ENCODE measurements at places on chromosomes 1 and 21. TPM values are rescaled to one million over a fixed set of nuclear protein-coding genes. Genes with fewer than 3 reads are reported as not detected.

- DNase-seq, result no peak
Measured at GRCh38 chr1:217897100-217897499, 266.0 kb downstream of the SPATA17 start.

- no peak for DNase-seq
Measured at GRCh38 chr1:205933671-205934618, 9.3 kb downstream of the SLC26A9 start.

DNA sequence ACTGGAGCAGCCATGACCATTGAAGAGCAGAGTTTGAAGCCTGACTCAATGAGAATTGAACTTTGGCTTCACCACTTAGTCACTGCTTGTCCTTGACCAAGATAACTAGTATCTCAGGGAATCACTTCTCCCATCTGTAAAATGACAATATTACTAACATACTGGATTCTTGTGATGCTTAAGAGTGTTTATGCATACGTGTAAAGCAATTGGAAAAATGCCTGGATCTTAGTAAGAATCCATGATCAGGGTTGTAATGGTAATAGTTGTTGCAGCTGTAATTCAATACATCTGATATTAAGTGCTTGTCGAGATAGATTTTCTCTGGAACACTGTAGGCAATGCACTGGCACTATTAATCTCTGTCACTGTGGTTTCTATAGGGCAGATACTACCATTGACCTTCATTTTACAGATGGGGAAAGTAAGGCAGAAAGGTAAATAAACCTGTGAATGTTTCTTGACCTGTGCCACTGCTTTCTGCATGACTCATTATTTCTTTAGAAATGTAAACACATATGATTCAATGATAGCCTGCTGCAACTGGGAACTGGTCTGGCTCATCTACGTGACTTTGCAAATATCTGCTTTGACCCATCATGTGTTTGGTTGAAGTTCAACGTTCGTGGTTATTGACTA is 662.5 kb downstream of the PLA2G4A start:
- no peak for DNase-seq

DNA sequence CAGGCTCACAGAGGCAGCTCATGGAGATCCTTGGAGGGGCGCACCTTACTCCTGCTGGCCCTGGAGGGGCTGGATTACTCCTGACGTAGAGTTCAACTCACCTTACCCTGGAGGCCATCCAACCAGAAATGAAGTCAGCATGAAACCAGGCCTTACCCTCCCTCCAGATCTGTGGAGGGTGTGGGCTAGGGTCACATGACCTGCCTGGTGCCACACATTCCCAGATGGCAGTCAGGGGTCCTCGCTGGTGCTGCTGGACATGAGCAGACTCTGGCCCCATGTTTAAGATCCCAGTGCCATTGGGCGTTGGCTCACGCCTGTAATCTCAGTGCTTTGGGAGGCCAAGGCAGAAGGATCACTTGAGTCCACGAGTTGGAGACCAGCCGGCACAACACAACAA is 4.5 kb downstream of the C21orf58 start:
- DNase-seq, result no peak

- no peak for DNase-seq
Measured at GRCh38 chr1:179677882-179678281, 65.2 kb upstream of the FAM163A start.

- no peak for DNase-seq
Measured at GRCh38 chr1:213123536-213123935, 72.5 kb downstream of the RPS6KC1 start.

DNA sequence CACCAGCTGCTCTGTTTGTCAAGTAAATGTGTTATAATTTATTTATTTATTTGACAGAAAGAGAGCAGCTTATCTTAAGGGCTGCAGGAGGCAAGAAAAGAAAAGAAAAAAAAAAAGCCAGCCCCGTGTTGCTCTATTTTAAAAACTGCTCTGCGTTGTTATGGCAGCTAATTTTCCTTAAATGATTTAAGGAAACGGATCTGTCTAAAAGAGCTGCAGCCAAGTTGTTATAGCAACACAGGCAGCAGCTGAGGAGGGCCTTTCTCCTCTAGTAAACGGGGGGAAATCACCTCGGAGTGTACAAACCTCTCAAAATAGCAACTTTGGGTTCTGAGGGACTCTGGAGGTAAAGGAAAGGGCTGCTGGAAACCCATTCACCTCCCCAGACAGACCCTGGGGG is 149.2 kb downstream of the BEND5 start:
- DNase-seq, result no peak

- DNase-seq, result no peak
Measured at GRCh38 chr1:205590457-205590768, 41.4 kb downstream of the ELK4 start.

GRCh38 chr1:25579292-25580252 is 36.2 kb downstream of the LDLRAP1 start:
- DNase-seq, result no peak

DNA sequence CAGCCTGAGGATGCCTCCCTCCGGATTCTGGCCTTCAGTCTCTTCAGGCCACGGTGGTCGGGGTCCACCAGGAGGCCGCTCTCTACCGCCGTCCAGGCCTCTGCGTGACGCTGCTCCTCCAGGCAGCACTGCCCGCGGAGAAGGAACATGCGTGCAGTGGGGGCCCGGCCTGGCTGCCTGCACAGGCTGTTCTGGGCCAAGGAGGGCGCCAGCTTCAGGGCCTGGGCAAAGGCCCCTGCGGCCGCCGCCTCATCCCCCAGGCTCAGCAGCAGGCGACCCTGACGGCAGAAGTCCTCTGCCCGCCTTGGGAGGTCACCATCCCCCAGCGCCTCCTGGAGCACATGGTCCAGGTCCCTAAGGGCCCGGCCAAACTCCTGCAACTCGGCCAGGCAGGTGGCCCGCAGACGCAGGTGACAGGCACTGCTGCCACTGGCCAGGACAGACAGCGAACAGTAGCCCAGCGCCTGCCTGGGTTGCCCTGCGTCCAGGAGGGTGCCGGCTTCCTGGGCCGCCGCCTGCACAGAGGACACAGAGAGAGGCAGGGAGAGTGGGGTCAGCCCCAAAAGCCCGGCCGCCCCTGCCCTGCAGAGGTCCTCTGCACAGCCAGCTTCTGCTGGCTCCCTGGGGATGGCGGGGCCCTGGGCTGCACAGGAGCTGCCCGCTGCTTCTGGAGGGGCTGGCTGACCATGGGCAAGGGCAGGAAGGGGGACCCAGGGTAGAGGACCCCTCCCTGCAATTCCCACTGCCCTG is 8.7 kb upstream of the MMEL1 start:
- no peak for DNase-seq

DNA sequence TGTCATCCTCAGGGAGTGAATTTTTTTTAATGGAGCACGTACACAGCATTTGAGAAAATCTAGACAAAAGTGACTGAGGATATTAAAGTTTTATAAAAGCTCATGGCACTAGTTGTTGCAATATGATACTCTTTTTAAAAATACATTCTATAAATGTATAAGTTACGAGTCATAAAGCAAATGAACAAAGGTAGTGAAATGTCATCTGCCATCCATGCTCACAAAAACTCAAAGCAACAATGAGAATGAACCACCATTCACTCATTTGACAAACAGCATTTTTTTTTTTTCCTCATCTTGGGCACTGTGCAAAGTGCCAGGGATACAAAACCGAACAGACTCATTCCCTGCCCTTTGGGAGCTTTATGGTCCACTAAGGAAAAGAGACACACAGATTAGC is 38.7 kb downstream of the GPR137B start:
- DNase-seq, result no peak

GRCh38 chr21:45994086-45994661 is 12.6 kb downstream of the COL6A1 start:
- DNase-seq, result no peak

Gene ZSWIM5
- total RNA-seq, result 0.87 TPM

Gene TTC22
- total RNA-seq, result 3.5 TPM

Gene FAM72D
- total RNA-seq, result 21.0 TPM

Gene OR2T29
- not detected for total RNA-seq
